HCEC 1CT (cell line): ENCODE measurements at places on chromosomes 5 and 9.

GRCh38 chr5:98130261-98131035, 643.0 kb upstream of the RGMB start:
- DNase-seq, result peak; percentile 15

GRCh38 chr5:159206818-159207217, 2.5 kb downstream of the RNF145 start:
- DNase-seq, result no peak

GRCh38 chr9:127506814-127507750, 55.8 kb downstream of the LRSAM1 start:
- DNase-seq, result no peak

GRCh38 chr5:10860645-10861422, 99.8 kb upstream of the DAP start:
- peak; percentile 51 for DNase-seq

- no peak for DNase-seq
Observed at GRCh38 chr5:40078898-40079575, 600.7 kb upstream of the PTGER4 start.

- DNase-seq, result no peak
Observed at GRCh38 chr5:125333416-125333815, 587.0 kb upstream of the ZNF608 start.

- no peak for DNase-seq
Observed at GRCh38 chr5:61910771-61911170, 395.2 kb upstream of the KIF2A start.
